ENCODE measurements at places on chromosomes 5 and 9. TPM values are rescaled to one million over a fixed set of nuclear protein-coding genes. Genes with fewer than 3 reads are reported as not detected.

NTRK2 gene
- 0.10 TPM for total RNA-seq

LCN1 gene
- not detected for total RNA-seq

DEPDC1B gene
- total RNA-seq = 7.2 TPM

SLC46A2 gene
- total RNA-seq = not detected

Data from vein endothelial cell (primary cell).